ENCODE measurements at places on chromosomes 6 and 20. TPM values are rescaled to one million over a fixed set of nuclear protein-coding genes. Genes with fewer than 3 reads are reported as not detected.

- DNase-seq, result no peak
Observed at GRCh38 chr6:169975701-169976100, 224.3 kb downstream of the ERMARD start.

GRCh38 chr6:53912661-53913060, 117.9 kb downstream of the LRRC1 start:
- DNase-seq, result no peak

- DNase-seq, result no peak
Observed at GRCh38 chr6:39929039-39929732, 5.1 kb downstream of the MOCS1 start.

DNA sequence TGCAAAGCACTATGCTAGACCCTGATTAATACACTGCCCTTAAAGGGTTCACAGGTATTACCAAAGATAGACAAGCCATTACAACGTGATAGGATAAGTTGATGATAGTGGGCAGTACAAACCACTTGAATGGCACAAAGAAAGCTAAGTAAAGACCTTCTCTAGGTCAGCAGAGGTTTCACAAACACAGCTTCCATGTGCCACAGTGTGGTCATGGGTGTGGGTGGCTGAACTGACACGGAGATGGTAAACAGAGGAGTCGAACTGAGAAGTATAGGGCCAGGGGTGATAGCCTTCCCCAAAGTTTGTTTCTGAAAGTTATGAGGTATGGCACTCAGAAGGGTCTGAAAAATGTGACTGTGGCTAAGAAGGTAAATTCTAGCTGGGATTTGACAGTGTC, 4.3 kb downstream of the ZBTB9 start:
- DNase-seq, result no peak

GRCh38 chr6:144334150-144334708, 49.1 kb downstream of the UTRN start:
- DNase-seq, result no peak

CNR1 gene
- not detected for total RNA-seq

- no peak for DNase-seq
Observed at GRCh38 chr20:4083098-4083865, 67.9 kb upstream of the RNF24 start.

DNA sequence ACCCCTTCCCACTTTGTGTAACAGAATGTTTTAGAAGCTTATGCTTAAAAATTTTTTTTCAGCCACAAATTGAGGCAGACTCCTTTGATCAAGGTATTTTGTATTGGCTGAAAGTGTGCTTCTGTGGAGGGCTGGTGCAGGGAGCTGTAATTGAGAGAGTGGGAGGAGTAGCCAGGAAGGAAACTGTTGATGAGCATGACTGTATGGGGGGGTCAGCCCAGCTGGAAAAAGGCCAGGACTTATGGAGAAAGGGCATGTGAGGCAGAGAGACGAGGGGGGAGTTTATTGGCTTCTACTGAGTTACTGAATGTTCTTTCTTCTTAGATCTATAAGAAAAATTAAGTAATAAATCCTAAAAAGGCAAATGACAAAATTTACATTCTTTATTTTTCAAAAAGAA, 13.4 kb downstream of the RFPL4B start:
- DNase-seq, result no peak

GRCh38 chr20:62959101-62959971, 6.8 kb downstream of the SLC17A9 start:
- DNase-seq, result no peak

All from foreskin keratinocyte (primary cell).